ENCODE measurements at places on chromosomes 2 and 18.

DNA sequence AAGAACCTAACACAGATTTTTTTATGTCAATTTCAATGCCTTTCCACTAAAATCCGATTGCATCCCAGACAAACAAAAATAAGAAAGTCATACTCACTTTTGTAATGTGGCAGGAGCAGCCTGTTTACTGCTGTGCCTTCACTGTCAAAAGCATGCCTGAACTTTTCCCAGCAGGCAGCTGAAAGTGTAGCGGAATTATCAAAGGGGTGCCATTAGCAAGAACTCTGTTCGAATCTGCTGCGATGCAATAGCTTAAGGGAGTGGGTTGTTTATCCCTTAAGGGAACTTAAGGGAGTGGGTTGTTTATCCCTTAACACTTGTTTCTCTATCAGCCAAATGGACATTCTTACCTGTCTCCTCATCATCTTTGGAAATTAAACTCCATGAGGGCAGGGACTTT lies 243.5 kb downstream of the PAX3 start:
- DNase-seq, result no peak

DNA sequence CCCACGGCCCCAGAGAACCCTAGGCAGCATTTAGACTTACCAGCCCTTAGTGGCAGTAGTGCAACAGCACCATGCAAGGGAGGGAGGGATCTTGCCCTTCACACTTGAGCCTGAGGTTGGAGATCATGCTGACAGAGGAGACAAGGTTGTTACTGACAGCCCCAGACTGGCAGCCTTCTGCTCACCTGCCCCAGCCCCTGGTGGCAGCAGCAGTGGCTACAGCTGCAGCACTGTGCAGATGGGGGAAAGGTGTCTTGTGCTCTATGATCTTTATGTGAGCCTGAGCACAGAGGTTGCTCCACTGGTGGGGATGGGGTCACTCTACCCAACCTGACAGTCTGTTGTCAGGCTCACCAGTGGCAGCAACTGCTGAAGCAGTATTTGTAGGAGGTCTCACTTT lies 501.2 kb upstream of the LRRTM4 start:
- DNase-seq, result no peak

DNA sequence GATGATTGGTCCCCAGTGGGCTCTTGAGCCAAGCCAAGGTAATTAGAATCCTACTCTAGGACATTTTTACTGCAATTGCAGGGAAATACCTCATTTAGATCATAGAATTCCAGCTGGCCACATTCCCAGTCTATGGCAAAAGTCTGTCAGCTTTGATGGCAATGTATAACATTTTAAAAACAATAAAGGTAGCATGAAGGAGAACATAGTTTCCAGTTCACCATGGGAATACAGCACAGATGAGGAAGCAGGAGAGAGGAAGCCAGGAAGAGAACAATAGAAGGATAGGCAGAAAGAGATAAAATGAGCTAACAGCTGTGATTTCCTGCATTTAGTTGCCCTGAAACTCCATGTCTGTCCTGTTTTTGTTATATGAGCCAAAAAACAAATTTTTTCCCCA lies 897.3 kb upstream of the DDX18 start:
- no peak for DNase-seq

DNA sequence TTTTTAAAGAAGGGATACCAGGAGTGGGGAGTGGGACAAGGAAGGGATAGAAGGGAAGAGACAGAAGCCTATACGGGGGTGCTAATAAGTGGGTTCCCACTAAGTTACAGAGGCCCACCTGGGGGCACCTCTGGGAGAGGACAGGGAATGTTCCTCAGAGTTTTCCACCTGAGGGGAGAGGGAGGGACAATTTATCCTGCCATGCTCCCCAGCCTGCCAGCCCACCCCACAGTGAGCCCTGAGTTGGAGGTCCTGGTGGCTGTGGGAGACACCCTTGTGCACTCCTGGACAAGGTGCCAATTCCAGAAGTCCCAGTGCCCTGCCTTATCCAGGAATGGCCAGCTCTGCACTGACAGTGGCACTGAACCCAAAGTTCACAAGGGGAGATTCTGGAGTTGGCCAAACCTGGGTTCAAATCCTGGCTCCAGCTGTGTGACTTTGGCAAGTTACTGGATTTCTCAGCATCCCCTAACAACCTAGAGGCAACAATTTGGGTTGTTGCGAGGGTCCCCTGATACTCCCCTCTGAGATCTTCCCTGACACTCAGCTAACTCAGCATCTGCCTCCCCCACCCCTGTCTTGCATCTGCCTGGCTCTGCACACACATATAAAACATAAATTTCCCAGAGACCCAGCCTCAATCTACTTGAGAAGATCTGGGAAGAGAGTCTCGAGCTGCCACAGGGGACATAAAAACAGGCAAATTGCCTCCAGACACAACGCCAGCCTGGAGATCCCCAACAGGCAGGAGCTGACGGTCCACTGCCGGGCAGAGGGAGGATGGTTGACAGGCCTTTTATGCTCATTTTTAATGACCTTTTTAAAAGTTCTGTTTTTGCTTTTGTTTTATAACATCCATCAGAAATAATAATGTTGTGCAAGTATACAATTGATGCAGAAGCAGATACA lies 98.7 kb upstream of the ST3GAL5 start:
- DNase-seq, result no peak

- DNase-seq, result no peak
These were observed 131.7 kb downstream of the KCTD1 start for GRCh38 chr18:26416652-26417150.

DNA sequence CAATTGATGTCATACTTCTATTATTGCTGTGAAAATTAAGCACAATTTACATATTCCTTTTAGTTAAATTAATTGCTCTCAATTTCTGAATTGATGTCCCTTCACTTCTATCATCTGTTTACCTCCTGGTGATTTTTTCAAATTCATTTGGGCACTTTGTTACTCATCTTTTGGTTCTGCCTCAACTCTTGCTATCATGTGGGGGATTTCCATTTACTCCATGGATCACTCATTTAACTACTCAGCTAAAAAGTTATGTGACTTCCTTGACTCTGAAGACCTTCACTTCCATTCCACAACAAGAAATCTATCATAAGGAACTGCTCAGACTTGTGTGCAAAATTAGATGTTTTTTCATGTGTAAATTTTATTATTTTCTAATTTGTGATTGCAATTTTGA lies 126.2 kb downstream of the EHBP1 start:
- DNase-seq, result peak; percentile 15

DNA sequence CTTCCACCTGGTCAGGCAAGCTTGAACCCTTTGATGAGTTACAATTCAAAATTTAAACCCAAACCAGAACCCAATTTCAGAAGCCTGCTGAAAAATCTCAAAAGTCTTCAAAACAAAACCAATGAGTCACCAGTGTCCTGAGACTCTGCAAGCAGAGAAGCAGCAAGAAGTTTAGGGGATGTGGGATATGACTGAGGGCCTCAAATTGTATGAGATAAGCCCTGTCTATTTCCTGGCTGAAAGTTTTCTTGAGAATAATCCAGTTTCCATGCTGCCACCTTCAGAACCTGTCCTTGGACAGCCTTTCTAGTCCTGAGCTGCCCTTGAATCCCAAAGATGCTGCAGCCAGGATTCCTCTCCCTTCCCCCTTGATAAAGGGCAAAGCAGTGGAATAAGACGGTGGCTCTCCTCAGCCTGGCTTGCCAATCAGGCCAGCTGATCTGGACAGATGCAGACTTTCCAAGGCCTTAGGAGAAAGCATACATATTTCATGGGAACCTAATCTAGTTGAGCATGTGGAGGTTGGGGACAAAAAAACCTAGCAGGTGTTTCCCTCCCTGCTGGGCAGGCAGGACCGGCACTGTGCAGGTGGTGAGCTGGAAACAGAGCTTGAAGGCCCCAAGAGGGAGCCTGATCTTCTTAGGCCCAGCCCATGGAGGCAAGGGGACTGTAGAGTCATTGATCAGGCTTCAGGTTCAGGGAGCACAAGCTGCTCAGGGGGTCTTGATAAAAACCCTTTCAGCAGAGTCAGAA lies 278.0 kb upstream of the MGAT5 start:
- DNase-seq, result no peak

DNA sequence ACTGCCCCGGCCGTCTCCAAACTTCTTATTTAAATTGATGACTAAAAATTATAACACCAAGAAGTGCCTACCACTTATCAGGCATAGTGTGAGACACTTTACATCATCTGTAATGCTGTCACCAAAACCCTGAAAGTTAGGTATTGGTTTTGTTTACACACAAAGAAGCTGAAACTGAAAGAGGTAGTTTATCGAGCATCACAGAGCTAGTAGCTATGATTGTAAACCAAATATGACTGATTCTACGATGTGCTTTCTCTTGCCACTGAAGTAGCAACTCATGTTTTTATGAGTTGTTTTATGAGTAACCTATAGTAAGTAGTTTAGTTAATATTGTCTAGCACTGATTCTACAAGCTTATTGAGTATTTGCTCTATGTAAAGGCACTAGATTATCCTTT lies 31.5 kb downstream of the DYNC1I2 start:
- DNase-seq, result no peak

DNA sequence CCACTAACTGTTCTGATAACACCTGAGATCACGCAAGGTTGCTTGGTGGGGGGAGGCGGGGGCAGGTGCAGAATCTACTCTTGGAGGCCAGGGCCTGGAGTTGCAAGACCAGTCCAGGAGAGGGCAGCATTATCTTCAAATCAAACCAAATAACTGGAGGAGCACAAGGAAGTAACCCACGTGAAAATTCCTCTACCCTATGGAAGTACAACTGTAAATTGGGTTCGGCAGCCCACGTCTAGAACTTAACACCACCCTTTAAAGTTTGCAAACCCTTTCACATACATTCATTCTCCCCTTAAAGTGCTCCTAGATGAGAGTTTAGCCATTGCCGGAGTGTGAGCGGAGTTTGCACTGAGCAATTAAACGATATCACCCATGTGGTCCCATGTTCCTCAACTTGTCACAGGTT lies 19.6 kb upstream of the CXCR1 start:
- DNase-seq, result peak; percentile 63

- DNase-seq, result peak; percentile 50
These were observed 44.2 kb downstream of the ARID5A start for GRCh38 chr2:96580771-96581170.

DNA sequence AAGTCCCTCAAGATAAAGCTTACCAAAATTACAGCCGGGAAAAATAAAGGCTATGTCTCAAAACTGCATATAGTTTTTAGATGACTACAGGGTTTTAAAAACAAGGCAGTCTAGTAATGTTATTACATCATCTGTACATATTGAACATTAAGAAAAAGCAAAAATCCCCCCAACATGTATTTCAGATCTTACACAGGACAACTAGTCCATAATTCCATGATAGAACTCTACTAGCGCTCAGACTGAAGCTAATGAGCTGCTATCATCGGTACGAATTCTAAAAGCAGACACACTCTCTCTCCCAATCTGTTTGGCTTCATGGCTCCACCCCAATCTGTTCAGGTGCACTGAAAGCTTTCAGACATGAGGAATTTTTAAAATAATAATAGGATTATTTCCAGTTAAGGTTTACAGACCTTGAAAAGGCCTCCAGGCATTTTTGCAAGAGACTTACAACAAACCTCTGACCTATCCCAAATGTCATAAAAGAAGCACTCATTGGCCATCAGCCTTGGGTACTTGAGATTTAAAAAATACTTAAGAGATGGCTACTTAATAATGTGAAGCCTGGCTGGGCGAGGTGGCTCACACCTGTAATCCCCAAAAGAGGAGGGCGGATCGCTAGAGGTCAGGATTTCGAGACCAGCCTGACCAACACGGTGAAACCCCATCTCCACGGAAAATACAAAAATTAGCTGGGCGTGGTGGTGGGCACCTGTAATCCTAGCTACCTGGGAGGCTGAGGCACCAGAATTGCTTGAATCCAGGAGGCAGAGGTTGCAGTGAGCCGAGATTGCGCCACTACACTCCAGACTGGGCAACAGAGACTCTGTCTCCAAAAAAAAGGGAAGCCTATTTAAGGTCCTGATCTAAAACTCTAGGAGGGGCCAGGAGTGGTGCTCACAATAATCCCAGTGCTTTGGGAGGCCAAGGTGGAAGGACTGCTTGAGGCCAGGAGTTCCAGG lies 2.0 kb downstream of the NPC1 start:
- DNase-seq, result no peak

DNA sequence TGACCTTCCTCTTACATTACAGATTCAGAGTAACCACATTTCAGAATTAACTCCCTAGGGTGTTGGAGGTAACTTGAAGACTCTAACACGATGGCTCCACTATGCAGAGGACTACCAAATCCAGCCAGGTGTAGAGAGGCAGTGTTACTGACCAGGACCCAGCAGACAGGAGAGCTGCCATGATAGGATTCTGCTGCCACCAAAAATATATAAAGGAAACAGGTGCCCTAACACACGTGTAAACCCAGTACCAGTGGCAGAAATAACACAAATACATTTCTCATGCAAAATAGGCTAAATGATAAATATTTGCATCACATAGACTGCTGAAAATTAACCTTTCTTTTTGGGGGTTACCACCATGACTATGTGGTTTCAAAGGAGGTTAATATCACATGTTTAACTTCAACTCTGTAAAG lies 7.0 kb downstream of the ZBTB14 start:
- no peak for DNase-seq

DNA sequence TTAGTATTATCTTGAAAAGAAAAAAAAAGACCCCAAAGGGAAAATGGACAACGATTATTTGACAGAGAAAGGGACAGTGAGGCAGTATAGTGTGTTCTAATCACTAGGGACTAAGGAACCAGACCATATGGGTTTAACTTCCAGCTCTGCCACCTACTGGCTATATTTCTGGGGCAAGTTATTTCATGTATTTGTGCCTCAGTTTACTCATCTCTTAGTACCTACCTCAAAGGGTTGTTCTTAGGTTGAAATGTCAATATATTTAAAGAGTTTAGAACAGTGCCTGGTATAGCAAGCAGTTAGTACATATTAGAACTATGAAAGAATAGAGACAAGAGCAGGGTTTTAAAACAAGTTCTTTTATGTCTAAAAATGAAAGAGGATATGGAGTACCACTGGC lies 42.7 kb downstream of the PRKD3 start:
- no peak for DNase-seq

DNA sequence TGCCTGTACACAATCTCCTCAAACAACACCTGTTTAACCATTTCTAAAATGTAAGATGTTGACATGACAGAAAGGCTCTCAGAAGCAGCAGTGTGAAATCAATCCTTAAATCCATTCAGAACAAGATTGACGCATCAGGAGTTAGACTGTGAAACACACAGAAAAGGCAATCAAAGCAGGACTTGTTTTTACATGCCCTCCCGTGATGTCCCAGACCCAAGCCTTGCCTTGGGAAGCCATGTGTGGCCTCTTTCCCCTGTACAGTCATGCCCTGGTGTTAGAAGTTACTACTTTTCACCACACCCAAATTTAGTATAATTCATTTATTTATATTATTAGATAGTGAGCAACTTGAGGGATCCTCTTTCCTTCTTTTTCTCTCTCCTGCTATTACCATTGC lies 115.7 kb downstream of the NCKAP5 start:
- DNase-seq, result no peak

GRCh38 chr2:119523383-119523951 lies 816 bp downstream of the SCTR start:
- DNase-seq, result no peak

DNA sequence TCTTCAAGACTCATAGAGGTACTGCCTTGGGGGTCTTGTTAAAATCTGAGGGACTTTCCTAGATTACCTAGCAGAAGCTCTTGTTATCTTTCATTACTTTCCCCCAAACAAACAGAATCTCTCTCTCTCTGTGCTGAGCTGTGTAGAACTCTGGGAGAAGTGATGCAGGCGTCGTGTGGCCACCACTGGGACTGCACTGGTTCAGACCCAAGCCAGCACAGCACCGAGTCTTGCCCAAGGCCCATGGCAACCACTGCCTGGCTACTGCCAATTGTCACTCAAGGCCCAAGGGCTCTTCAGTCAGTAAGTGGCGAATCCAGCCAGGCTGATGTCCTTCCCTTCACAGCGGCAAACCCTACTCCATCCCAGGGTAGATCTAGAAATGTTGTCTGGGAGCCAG lies 28.6 kb downstream of the PPP1R1C start:
- no peak for DNase-seq
